ENCODE measurements at places on chromosomes 12 and 14. TPM values are rescaled to one million over a fixed set of nuclear protein-coding genes. Genes with fewer than 3 reads are reported as not detected.

PPFIA2 gene
- polyA plus RNA-seq: not detected

NINJ2 gene
- 0.32 TPM for polyA plus RNA-seq

PNN gene
- polyA plus RNA-seq: 11.8 TPM

ADCY4 gene
- polyA plus RNA-seq: 4.1 TPM

SLC39A2 gene
- polyA plus RNA-seq: not detected

KRT77 gene
- not detected for polyA plus RNA-seq

PDE3A gene
- 3.5 TPM for polyA plus RNA-seq

OR6C2 gene
- not detected for polyA plus RNA-seq

Measured in BJ (cell line).